ENCODE measurements at places on chromosomes 4 and X. TPM values are rescaled to one million over a fixed set of nuclear protein-coding genes. Genes with fewer than 3 reads are reported as not detected.

DNA sequence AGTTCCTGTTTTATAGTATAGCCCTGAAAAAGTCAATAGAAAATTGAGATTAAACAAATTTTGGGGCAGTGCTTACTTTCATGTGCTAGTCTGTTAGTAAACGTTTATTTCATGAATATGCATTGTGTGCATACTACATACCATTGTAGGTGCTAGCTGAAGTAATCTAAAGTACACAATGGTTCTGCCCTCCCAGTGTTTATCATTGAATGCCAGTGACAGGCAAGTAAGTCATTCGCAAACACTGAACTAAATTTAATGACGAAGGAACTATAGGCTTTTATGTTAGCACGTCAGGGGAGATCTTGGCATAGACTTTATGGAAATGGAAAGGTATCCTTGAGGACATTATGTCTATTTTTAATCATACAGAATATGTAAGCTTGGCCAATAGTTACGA lies 426.9 kb upstream of the EPHA5 start:
- no peak for DNase-seq

GRCh38 chr4:182518421-182518820 lies 275.2 kb downstream of the TENM3 start:
- DNase-seq, result no peak

DNA sequence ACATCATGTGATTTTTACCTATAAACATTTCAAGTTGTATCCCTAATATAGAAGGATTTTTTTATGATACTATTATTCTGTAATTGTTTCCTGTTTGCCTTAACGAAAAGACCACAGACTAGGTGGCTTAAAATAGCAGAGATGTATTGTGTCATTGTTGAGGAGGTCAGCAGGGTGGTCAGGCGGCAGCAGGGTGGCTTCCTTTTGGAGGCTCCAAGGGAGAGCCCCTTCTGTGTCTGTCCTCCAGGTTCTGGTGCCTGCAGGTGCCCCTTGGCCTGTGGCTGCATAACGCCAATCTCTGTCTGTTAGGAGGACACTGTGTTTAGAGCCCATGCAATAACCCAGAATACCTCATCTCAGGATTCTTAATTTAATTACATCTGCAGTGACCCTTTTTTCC lies 118.1 kb downstream of the TBL1X start:
- no peak for DNase-seq

The MAGEC1 gene
- not detected for total RNA-seq
